Effector memory CD8-positive, alpha-beta T cell (primary cell): ENCODE measurements at places on chromosomes 1 and 21.
A peak's percentile ranks its signal among the peaks of the same experiment; 100 is the strongest.

- no peak for DNase-seq
These were observed 22.3 kb downstream of the CDC42 start for GRCh38 chr1:22074803-22075202.

DNA sequence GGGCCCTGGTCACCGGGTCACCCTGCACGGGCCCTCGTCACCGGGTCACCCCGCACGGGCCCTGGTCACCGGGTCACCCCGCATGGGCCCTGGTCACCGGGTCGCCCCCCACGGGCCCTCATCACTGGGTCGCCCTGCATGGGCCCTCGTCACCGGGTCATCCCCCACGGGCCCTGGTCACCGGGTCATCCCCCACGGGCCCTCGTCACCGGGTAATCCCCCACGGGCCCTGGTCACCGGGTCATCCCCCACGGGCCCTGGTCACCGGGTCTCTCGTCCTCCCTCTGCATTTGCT is 77.6 kb downstream of the RIPK4 start:
- DNase-seq: no peak

- no peak for DNase-seq
These were observed 179.6 kb downstream of the PLPP3 start for GRCh38 chr1:56399795-56400194.

DNA sequence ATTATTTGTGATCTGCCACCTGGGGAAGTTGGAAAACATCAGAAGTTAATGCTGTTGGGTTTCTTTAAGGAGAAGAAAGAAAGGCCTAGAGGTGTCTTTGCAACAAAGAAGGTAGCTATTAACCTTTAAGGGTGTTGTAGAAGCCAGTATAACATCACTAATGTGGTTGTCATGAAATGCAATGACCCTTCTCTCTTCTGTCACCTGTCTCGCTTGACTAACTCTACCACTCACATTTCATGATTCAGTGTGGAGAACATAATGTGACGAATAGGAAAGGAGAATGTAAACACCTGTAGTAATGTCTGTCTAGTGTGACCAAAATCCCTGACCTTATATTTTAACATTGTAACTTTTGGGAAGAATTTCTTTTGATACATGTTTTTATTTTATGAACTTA is 211.7 kb upstream of the UBE2U start:
- DNase-seq: no peak

DNA sequence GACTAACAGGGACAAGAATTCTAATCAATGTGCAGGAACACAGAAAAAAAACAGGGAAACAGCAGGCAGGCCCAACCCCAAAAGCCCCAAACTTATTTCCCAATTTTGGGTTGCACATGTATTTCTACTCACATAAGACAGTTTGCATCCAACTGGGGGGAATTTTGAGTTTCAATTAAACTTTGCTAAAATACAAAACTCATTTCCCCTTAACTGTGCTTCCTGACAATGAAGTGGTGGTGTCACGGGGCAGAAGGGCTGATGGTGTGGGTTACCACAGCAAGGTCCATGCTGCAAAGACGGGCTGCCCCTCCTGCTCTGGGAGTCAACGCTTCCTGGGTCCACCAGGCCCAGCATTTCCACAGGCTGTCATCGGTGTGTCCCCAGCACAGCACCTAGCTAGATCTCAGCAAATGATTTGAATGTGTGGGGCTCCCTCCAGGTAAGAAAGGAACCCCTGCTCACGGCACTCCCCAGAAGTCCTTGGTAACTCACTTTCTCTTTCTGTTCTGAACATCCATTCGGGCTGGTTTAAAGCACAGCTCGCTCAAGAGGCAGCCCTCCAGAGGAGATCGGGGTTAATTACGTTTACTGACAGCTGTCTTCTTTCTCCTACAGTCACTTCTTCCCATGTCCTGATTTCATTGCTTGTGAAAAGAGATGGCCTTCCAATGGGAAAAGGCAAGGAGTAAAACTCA is 27.4 kb downstream of the HIVEP3 start:
- peak; percentile 52 for DNase-seq

DNA sequence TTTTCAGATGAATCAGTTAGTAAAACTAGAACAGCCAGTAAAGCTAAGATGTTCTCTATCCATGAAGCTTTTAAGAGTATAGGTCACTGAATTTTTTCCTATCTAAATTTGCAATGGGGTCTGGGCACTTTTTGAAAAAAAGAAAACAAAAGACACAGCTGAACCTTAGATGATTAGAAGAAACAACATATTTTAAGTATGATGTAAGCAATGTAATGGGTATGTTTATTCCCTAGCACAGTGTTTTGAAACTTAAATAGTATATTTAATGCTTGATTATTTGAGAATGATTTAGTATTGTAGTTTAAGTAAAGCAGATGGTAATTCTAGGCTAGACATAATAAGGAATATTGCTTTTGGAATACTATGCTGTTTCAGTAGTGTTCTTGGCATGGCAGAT is 36.2 kb downstream of the KCTD3 start:
- DNase-seq: no peak

GRCh38 chr1:50973255-50973654 is 3.2 kb downstream of the CDKN2C start:
- DNase-seq: no peak

GRCh38 chr1:197200272-197200899 is 53.9 kb upstream of the ASPM start:
- DNase-seq: no peak

GRCh38 chr1:147080006-147080661 is 92.1 kb downstream of the PRKAB2 start:
- DNase-seq: no peak

DNA sequence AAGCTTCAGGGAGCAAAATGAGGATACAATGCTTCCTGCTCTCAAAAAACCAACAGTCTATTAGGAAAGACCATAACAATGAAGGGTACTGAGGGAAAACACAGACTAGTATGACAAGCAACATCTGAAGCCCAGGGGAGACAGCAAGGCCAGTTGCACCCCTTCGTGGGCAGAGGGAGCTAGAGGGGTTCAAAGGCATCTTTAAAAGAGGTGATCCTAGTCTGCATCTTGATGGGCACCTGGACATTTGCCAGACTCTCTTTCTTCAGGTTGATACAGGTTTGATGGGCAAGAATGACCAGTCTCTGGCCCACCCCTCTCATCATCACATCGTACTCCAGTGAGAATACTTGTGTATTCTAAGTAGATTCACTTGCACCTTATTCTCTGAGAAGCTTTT is 177.7 kb downstream of the VAV3 start:
- DNase-seq: no peak

- DNase-seq: no peak
These were observed 12.0 kb upstream of the GIPC2 start for GRCh38 chr1:78033797-78034172.

DNA sequence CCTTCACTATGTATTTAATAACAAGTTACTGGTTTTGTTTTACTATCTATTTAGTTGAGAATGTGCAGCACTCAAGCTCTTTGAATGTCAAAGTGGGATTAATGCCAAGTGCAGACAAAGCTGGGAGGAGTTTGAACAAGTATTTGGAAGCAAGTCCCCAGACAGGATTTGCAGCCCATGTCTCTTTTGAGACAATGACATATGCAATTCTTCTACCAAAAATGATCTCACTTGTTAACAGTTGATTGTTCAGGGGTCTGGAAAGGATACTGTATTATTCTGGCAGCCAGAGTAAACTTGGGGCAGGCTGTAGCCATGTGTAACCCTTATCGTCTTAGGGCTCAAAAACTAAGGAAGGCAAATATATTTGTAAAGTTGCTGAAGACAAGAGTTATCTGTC is 15.8 kb downstream of the COLGALT2 start:
- DNase-seq: no peak

- DNase-seq: no peak
These were observed 5.9 kb downstream of the NRIP1 start for GRCh38 chr21:15058854-15059263.

DNA sequence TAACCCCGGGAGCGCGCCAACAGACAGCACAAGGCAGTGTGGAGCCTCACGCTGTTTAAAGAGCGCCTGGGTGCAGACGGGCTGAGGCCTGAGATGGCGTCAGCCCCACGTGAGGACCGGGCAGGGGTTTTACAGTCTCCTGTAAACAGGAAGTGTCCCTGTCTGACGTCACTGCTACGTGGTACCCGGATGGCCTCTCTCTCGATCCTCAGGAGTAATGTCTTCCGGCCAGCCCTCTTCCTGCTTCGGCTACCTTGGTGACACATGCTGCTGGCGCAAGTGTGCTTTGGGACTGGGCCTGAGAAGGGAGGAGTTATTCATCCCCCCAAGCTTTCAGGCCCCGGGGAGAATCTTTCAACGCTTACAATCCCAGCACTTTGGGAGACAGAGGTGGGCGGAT is 41.2 kb downstream of the CNST start:
- no peak for DNase-seq

- no peak for DNase-seq
These were observed 99.7 kb downstream of the EPHB2 start for GRCh38 chr1:22810378-22810777.

DNA sequence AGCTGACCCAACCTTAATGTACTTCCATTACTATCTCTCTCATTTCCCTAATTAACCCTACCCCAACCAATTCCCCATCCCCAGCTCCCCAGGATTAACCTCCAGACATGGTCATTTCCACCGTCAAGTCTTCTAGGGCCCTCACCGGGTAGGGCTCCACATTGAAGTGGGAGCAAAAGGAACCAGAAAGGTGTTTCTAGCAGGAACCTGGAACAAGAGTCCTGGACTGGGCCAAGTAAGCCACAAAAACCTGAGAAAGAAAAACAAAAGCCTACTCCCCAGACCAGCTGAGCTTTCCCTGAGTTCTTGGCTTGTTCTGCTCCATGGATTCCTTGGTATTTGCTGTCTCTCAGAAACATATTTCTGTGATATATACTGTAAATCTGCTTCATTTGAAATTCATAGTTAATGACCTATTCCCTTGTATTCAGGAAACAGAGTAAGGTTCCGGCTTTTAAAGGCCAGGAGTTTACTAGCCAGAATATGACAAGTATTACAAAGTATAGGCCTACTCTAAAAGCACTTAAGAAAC is 58.4 kb downstream of the SYF2 start:
- DNase-seq: no peak

DNA sequence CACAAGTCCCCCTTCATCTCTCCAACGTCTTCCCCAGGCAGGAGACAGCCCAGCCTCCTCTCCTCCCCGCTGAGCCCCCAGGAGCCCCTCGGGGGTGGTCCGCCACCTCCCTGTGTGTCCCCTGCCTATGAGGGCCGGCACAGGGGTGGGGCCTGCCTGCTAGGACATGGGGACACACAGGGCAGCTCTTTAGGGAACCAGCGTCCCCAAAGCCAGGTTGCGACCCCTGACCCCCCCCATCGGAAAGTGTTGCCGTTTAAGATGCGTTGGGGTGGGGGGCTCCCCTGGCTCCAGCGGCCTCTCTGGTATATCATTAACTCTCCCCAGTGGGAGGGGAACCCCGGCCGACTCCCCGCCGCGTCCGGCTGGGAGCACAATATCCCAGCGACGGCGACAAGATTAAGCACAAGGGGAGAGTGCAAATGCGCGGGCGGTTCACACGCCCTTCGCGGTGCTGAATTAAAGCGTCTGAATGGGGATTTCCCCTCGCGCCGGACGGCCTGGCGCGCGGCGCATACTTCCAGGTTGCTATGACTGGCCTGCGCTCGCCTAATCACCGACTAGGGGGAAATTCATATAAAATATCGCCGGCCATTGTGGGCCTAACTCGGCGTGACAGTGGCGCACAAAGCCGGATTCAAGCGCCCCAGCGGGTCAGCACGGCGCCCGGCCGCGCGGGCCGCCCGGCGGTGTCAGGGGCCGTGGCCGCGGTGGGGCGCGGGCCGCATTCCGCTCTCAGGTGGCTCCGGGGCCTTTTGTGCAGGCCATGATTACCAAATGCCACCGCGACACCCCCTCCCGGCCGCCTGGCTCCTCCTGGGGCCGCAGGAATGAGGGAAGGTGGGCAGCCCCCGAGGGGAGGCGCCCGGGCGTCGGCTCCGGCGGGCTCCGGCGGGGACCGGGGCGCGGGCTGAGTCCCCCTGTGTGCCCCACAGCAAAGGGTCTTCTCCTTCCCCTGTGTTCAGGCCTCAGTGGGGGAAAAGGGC is 30.9 kb downstream of the WNT3A start:
- DNase-seq: no peak

DNA sequence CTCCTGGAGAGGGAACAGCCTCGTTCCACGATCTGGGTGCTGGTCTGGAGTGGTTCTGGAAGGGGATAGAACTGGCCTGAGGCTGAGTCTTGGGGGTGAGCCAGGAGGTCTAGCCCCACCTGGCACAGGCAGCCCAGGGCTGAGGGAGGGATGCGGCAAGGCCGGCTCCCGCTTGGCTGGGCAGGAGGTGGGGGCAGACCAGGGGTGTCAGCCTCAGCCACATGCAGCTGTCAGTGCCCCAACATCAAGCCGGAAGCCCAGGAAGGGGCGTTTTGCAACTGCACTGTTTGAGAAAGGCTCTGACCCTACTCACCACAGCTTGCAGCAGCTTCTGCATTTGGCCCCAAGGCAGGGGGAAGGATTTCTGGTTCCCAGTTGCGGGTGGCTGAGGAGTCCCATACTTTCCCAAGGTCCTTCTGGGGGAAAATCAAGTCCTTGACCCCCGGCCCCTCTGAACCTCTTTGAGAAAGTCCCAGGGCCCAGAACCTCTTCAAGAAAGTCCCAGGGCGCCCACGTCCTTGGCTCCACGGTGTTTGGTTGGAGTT is 2.0 kb downstream of the EFHD2 start:
- peak; percentile 72 for DNase-seq

DNA sequence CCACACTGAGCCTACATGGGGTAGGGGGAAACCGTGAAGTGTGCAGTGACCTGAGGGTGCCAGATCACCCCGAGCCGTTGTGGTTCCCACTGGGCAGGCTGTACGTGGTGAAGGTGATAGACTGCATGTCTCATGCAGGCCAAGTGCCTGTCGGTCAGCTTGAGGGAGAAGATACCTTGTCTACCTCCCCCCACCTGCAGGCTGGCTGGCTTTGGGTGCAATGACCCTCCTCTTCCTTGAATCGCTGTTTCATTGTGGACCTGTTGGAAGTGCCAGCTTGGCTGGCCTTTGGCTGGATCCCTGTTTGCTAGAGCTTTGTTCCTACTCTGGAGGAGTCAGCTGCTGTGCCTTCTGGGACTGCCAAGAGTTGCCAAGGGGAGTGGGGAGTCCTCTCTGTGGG is 92.5 kb downstream of the GALNT2 start:
- no peak for DNase-seq

DNA sequence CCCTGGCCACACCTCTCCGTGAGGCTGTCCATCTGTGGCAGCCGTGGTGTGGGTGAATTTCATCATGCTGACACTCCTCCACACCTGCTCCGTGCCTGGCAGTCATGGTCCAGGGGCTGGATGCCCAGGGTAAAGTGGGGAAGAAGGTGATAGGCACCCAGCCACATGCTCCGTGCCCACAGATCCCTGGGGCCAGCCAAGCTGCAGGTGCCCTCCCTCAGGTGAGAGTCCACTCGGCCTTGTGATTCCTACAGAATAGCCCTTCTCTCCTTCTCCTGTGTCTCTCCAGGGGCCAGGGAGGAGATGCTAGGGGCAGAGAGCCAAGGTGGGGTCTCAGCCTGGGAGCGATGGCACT is 16.8 kb upstream of the POFUT2 start:
- no peak for DNase-seq
